Activated CD4-positive, alpha-beta T cell treated with anti-CD3 and anti-CD28 coated beads, Interleukin-2, amount 50 U/mL, for 48 hours (primary cell): ENCODE measurements at places on chromosomes 1 and 21.

DNA sequence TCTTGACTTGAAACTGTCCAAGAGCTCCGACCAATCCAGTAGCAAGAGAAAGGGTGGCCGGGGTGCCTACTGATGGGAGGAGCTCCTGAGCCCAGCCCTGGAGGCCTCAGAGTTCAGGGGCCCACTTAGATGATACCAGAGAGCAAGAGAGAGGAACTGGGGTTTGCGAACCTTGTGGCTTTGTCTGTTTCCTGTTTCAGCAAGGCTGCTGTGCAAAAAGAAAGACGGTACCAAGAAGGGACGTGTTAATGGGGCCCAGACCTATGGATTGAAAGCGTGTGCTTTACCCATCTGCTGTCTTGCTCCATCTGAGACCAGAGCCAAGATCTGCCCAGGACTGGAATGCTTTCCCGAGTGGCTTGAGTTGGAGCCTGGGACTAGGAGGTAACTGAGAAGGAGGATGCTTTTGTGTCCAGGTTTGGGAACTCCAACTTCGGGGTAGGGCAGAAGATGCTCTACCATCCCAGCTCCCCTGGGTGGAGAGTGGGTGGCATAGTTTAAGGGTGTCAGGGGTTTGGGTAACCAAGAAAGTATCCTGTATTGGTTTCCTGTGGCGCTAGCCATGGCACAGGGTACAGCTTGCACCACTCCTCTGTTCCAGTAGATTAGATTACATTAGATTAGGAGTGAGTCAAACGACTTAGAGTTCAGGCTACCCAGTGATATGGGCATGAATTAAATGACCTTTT is at the start of gene TRAF3IP3:
TSS of gene TRAF3IP3 (plus strand) at position 128 of the 689 bp plus-strand sequence. CDS start 3,987 bp downstream, outside the sequence.
- peak; percentile 87 for DNase-seq

- no peak for DNase-seq
Observed at GRCh38 chr1:20731057-20731991, 1.2 kb downstream of the SH2D5 start.

- DNase-seq: no peak
Observed at GRCh38 chr1:206814716-206815341, 42.5 kb upstream of the IL10 start.

- DNase-seq: no peak
Observed at GRCh38 chr1:27058966-27059669, 46.5 kb upstream of the TENT5B start.

DNA sequence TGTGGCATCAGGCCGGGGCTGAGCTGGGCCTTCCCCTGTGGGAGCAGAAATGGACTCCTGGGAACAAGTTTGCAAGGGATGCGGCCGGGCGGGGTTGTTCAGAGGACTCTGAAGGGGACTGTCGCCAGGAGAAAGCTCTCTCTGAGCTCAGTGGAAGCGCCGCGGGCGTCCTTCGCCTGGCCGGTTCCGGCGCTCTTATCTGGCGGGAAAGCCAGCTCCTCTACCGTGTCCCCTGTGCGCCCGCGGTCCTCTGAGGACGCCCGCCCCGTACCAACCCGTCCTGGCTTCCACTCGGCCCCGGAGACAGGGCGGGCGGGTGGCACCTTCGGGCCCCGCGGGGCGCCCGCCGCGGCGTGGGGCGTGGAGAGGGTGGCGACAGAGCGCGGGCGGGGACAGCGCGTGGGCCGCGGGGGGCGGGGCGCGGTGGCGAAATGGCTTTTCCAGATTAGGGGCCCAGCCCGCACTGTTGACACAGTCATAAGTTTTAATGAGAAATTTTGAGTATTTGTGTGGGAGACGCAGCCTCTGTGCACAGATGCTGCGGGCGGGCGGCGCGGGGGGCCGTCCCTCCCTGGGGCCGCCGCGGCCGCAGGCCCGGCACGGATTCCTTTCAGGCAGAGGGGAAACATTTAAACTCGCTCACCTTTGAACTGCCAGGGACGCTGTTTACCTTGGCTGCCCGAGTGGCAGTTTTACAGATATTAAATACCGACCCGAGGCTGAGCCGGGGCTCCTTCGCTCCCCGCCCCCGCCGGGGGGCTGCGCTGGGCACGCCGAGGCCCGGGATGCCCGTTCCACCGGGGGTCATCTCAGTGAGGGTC is 70.2 kb downstream of the FOXD2 start:
- peak; percentile 43 for DNase-seq

DNA sequence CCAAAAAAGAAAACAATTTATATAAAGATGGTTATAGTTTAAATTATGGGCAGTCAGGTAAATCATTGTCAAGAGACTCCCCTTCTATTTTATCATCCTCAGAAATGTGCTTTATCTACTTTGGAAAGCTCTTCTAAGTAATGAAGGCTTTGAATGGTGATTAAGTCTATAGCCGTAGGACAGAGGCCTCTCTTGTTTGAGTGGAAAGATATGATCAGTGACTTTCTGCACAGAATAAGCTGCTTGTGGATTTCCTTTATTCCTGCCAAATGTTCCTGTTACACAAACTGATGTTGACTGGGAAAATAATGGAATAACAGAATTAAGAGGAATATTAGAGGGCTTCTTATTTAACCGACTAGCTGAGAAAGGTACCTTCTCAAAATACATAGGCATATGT is 174.6 kb upstream of the IVNS1ABP start:
- no peak for DNase-seq

DNA sequence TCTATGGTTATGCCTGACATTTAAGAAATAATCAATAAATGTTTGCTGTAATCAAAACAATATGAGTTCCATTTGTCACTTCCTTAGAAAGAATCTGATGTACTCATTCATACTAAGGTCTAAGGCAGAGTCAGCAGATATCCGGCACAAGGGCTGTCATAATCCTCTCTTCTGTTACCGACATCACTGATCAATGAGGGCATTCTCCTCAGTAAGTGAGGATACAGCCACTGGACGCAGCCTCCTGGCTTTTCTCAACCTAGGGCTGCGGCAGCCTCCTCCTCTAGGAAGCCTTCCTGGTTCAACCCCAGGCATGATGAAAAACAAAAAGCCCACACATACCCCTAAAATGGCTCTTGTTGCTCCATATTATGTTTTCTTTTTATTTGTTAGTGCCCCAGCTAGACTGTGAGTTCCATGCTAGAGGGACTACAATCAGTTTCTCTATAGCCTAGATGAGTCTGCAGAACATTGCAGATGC is 40.7 kb upstream of the TENT5C start:
- no peak for DNase-seq

DNA sequence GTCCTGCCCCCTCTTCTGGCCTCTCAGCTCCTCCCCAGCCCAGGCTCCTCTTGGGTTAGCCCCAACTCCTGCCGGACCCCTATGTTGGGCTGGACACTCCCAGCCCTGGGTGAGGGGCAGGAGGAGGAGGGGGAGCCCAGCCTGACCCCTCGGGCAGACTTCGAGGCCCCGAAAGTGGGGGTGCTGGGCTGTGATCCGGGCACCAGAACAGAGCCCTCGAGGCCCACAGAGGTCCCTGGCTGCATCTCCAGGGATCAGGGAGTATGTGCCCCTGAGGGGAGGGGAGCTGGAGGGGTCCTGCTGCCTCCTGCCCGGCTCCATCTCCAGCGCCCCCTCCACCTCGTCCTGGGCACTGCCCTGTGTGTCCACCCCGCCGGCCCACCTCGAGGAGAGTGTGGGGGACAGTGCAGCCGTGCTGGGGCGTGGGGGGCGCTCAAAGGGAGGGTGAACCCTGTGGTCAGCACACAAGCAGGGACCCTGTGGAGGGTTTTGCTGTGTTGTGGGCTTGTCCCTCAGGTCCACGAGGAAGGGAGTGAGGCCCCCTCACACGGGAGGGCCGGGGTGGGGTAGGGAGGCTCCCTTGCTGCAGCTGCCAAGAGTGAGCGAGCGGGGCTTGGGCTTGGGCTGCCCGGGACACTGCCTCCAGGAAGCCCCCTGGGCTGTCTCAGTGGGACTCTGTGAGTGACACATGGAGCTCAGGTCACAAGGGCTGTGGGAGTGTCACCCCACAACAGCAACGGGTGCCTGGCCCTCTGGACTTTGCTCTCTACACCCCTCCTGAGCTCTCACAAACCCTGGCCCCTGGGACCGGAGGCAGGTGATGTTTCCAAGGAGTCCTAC is 54.4 kb downstream of the COL18A1 start:
- DNase-seq: no peak

DNA sequence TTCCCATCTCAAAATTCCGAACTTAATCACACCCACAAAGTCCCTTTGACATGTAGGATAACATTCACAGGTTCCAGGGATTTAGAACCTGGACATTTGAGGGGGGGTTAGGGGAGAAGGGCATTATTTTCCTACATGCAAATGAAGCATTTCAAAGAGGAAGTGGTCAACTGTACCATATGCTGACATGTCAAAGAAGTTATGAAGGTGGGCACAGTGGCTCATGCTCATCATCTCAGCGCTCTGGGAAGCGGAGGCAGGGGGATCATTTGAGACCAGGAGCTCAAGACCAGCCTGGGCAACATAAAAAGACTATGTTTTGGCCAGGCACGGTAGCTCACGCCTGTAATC is 35.7 kb downstream of the PTP4A2 start:
- DNase-seq: no peak

DNA sequence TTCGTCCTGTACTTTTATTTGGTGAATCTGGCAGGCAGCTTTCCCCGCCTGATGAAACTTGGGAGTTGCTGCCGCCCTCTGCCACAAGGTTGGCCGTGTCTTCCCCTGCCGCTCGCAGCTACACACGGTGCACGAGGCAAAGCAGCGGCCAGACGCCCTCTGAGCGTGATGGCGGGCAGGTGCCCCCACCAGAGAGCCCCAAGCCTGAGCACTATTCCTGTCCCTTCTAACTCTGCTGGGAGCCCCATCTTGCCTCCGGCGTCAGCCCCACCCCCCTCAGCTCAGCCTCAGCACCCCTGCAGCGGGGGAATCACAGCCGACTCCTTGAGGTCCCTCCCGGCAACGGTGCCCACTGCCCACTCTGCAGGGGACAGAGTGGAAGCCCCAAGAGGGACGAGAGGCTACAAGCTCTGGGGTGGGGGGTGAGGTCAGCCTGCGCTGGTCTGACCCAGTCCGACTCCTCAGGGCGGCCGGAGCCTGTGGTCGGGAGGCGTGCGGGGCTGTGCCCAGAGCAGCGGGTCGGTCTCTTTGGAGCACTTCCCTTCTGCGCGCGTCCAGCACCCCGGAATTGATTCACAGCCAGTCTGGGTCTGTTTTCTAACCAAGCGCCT is 41.3 kb downstream of the RIPK4 start:
- no peak for DNase-seq

- DNase-seq: no peak
Observed at GRCh38 chr1:161986328-161986727, 37.3 kb downstream of the OLFML2B start.

- no peak for DNase-seq
Observed at GRCh38 chr1:72296501-72296900, 14.2 kb upstream of the NEGR1 start.

GRCh38 chr1:25990251-25990650 is 7.6 kb downstream of the PAFAH2 start:
- no peak for DNase-seq

- peak; percentile 39 for DNase-seq
Observed at GRCh38 chr1:43367026-43367903, 546 bp downstream of the ELOVL1 start.

- DNase-seq: no peak
Observed at GRCh38 chr1:16886860-16887605, 8.7 kb upstream of the RNU1-2 start.

DNA sequence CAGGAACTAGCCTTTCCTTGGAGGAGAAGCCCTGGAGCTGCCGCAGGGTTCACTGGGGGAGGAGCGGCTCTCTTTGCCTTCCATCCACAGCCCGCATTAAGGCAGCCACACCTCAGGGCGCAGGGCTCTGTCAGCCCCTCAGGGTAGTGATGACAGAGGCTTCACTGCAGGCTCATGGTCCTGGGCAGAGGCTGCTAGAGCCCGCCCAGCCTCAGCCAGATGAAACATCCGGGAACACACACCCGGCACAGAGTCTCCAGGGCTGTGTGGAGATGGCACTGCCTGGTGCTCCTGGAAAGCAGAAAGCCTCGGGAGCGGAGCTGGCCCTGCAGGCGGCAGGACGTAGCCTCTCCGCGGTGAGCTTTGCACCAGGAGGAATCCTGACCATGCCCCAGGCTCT is 29.4 kb upstream of the PEX10 start:
- DNase-seq: no peak

- DNase-seq: peak; percentile 31
Observed at GRCh38 chr1:156581661-156582387, 2.3 kb downstream of the TTC24 start.

DNA sequence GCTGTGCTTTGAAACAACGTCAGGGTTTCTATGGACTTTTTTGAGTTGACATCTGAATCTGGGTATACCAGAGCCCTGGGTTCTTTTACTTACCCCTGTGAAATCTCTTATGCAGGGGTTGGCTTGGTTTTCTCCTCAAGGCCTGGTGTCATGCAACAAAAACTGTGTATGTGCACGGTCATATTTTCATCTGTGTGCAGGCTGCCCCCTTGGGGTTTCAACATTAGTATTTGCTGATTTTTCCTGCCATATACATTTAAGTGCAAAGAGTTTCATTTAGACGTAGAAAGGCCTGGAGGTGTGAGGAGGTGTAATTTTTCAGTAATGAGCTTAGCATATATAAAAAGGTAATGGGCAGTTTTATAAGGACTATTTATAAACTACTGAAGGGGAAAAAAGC is 22.0 kb upstream of the ZBTB18 start:
- no peak for DNase-seq

GRCh38 chr1:77467741-77468140 is 185.9 kb downstream of the AK5 start:
- DNase-seq: no peak

DNA sequence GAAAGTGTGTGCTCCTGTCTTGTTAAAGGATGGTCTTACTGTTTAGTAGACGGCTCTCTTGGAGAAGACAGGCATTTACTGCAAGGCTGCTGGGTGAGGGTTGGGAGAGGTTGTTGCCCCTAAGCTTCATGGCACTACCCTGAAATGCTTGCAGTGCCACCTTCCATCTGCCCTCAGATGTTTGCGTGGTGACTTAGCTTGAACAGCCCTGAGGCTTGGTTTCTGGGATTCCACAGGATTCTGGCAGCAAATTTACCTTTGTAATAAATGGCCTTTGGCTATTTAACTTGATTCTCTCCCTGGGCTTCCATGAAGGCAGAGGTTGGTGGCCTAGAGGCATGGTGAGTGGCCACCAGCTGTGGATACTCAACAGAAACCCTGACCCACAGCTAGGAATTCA is 11.6 kb downstream of the MTARC1 start:
- DNase-seq: no peak

DNA sequence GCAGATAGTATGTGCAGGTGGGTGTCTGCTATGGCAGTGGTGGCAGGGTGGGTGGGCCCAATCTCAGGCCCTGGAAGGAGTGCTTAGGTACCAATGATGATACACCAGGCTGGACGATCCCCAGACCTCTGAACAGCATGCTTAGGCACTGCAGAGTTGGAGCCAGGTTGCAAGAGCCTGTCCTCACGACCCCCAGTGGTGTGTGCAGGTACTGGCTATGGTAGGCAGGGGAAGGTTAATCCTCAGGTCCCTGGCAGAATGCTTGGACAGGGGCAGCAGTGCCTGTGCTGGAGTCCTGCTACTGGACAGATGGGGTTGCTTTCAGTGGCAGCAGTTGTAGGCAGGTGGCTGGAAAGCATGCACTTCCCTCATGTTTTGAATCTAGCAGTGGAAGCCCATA is 100.5 kb upstream of the NEK7 start:
- DNase-seq: peak; percentile 15

GRCh38 chr1:98813738-98814309 is 152.3 kb downstream of the SNX7 start:
- DNase-seq: no peak
